ENCODE measurements at places on chromosomes 7 and 10.

DNA sequence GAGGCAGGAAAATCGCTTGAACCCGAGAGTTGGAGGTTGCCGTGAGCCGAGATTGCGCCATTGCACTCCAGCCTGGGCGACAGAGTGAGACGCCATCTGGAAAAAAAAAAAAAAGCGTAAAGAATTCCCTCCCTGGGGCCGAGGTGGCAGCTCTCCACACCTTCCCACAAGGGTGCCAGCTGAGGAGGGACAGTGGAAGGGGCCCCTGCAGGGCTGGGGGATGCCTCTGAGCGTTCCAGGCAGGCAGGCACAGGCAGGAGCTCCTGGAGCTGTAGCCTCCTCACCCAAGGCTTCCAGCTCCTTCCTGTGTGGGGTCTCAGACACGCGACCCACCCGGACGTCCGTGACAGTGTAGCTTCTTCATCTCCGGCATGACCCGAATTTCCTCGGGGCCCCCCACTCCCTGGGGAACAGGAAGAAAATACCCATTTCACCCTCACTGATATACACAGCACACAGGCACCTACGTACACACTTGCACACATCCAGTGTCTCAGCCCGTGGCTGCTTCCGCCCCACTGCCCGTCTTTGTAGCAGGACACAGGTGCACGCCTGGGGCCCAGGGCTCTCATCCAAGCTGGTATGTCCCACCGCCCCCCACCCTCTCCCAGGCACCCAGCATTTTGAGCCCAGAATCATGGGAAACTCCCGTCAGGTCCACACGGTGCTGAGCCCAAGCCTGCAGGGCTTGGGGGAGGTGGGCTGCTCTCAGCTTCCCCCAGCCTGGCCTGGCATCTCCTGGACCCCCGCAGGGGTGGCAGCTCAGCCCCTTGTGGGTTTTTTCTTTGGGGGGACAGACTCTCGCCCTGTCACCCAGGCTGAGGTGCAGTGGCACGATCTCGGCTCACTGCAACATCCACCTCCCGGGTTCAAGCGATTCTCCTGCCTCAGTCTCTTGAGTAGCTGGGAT lies 25.7 kb downstream of the GRIFIN start:
- DNase-seq, result no peak

DNA sequence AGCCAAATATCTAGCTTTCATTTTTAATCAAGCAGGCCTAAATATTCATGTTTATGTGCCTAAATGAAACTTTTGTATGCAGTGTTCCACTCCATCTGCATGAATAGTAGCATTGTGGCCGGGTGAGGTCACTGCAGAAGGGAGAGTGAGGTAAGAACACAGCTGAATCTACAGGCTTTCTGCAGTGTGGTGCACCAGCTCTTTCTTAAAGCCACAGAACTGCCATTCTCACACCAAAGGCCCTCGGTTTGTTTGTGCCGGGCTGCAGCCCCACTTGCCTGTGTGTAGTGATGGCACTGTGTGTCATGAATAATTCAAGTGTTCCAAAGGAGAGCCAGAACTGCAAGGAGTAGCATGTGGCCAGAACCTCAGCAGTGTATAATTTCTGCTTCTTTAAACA lies 204.1 kb downstream of the TRIL start:
- DNase-seq, result peak; percentile 47

GRCh38 chr10:50234486-50234885 lies 16.8 kb downstream of the ASAH2 start:
- DNase-seq, result no peak

GRCh38 chr10:80271416-80271815 lies 18.0 kb downstream of the MAT1A start:
- DNase-seq, result no peak

DNA sequence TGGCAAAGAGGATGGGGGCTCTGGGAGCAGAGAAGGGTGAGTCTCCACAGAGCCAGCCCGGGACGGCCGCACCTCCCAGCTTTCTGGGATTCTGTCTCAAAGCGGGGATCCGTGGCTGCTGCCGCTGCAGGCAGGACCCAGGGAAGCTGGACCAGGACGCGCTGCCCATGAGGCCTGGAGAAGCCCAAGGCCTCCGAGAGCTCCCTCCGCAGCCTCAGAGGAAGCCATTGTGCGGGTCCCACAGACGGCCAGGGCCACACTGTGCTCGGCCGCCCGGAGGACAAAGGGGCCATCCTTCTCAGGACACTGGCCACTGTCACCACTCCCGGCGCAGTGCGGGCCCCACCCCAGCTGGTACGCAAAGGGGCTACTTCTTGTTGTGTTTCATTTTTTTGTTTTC lies 79.3 kb upstream of the PDGFA start:
- DNase-seq, result no peak

DNA sequence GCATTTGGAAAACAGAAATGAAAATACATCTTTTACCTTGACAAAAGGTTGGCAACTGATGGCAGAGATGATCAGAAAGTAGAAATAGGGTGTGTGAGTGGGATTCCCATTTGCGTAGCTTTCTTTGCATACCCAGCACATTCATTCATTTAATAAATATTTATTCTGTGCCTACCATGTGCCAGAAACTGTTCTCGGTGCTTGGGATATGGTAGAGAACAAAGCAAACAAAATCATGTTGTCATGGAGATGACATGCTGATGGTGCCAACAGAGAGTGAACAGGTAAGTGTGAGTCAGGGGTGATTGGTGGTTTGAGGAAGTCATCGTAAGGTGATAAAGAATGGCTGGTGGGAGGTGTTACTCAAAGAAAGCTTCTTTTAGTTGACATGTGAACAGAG lies 45.4 kb downstream of the CACNB2 start:
- no peak for DNase-seq

DNA sequence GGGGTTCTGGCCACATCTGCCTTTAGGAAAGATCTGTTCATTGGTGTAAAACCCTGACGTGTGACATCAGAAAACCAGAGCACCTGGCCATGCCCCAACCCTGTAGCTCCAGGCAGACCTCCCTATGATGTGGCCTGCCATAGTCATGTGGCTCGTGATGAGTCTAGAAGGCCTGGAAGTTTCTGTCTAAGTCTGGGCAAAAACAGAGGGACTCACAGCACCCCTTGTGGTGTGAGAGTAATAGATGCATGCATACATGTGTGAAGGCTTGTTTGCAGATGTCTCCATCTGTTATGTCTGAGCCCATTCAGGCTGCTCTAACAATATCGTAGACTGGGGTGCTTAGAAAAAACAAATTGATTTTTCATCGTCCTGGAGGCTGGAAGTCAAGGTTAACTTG lies 309.3 kb downstream of the PAXIP1 start:
- no peak for DNase-seq

DNA sequence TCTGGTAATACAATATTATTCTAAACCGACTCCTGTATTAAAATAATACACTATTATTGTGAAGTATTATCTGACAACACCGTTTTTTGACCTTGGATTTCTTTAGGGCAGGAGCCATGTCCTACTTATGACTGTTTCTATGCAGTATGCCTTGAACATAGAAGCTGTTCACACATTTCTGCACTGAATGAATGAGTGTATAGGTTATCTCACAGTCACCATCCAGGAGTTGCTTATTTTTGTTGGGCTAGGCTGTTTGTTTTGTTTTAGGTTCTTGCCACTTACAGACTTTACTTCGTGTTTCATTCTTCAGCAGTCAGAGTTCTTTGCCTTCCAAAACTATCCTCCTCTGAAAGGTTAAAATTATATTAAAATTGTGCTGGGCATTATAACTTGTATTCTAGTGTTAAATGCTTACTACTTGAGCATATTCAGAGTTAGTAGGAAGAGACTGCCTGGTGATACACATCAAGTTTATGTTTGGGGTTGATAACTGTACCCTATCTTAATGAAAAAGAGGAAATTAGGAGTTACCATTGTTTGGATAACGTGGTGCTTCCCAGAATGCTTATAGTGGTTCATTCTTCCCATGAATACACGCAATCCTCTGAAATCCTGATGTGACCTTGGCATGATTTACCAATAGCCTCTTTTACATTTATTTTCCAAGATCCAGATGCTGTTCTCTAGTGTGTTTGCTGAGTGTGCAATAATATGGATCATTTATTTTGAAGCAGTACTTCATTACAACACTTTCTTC lies 1.7 kb downstream of the RALA start:
- no peak for DNase-seq

DNA sequence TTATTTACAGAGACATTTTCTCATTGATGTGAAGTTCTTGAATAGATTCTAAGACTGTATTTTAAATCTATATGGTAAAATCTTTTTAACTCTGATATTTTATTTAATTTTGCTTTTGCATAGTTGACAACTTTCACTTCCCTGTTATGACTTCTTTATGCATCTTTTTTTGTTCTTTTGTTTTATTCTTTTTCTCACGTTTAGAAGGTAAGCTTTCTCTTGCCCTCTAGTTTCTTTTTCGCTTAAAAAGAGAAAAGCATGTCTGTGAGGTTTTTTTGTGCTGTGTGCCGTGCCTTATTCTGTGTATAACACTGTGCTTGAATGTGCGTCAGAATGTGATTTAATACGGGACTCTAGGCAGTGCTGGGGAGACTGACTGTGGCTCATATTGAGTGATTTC lies 74.7 kb downstream of the AP3M1 start:
- DNase-seq, result no peak

- DNase-seq, result no peak
Observed at GRCh38 chr7:44277851-44278250, 47.5 kb downstream of the CAMK2B start.

- DNase-seq, result no peak
Observed at GRCh38 chr7:22452142-22452959, 47.6 kb downstream of the STEAP1B start.

- no peak for DNase-seq
Observed at GRCh38 chr10:73803680-73804286, 7.6 kb downstream of the NDST2 start.

- no peak for DNase-seq
Observed at GRCh38 chr7:112566442-112567324, 85.9 kb downstream of the LSMEM1 start.

- DNase-seq, result no peak
Observed at GRCh38 chr10:19518632-19519031, 297.6 kb upstream of the PLXDC2 start.

DNA sequence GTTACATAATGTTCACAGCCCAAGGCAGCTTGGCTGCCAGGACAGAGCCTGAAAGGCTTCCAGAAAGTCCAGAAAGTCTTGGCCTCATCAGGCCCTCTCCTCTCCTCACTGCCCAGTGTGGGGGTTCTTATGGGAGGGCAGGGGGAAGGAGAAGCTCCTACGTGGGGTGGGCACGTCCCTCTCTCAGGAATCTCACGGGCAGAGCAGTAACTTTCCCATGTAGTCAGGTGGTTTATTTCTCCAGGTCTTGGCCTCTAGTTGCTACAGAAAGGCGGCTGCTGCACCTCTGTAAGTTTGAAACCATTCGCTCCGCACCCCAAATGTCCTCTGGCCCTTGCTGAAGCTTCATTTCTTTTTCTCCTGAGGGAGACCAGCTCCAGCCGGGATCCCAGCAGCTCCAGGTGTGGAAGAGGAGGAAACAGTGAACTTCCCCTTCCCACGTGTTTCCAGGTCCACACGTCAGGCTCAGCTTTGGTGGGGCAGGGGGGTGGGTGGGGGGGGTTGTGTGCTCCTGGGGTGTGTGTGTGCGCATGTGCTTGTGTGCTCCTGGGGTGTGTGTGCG lies 320.3 kb downstream of the WDR37 start:
- no peak for DNase-seq

DNA sequence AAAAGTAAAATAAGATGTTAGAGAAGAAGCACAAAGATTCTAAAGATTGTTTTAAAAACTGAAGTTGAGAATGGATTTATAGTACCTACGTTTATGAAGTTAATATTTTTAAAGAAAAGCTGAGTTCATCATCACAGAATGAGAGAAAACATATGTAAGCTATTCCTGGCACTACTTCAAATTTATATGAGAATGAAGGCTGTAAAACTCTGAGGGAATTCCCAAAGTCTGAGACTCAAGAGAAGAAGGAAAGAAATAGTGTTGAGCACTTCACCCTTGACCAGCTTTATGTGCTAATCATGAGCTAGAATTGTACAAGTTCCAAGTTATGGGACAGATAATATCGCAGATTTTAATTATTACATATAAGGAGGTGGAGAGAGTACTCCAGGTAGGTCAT lies 323.7 kb upstream of the GNAI1 start:
- DNase-seq, result no peak

DNA sequence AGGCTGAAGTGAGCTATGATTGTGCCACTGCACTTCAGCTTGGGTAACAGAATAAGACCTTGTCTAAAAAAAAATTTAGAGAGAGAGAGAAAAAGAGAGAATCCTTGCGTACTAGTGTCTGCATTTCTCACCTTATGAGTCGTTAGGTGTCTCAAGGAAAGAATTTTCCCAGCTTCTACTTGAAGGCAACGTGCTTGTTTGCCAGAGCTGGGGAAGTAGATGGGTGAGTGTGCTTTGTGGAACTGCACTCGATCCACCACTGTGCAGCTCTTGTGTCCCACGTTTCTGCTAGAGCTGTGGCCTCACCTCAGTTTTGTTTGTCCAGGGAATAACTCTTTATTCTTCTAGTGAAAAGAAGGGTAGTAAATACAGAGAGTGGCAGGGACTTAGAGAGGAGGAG lies 38.9 kb downstream of the HDAC9 start:
- DNase-seq, result no peak

DNA sequence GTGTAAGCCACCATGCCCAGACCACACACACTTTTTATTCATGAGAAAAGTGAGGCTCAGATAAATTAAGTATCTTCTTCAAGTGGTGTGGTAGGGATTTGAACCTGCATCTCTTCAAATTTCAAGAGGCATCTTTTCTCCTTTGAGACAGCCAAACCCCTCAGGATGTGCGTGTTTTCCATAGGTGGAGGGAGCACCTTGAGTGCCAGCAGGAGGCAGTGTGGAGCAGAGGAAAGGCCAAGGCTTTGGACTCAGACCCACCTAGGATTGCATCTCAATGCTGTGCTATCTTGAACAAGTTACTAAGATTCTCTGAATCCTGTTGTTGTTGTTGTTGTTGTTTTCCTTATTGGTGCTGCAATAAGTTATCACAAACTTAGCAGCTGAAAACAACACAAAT lies 40.2 kb upstream of the MYL10 start:
- no peak for DNase-seq

GRCh38 chr10:88974446-88975376 lies 15.9 kb upstream of the FAS start:
- DNase-seq, result no peak

GRCh38 chr7:25805027-25805687 lies 346.8 kb upstream of the NFE2L3 start:
- no peak for DNase-seq

GRCh38 chr7:129227646-129228578 lies 3.1 kb downstream of the AHCYL2 start:
- DNase-seq, result no peak

GRCh38 chr10:11317936-11318670 lies 293.3 kb downstream of the USP6NL start:
- DNase-seq, result no peak

DNA sequence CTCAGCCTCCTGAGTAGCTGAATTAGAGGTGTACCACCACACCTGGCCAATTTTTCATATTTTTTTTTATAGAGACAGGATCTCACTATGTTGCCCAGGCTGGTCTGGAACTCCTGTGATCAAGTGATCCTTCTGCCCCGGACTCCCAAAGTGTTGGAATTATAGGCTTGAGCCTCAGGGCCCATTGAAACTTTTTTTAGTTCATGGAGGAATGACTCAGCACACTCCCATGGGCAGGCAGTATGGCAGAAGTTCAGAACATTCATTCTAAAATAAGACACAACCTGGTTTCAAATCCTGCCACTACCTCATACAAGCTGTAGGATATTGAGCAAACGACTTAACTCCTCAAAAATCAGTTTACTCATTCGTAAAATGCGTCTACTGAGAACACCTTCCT lies 320.4 kb upstream of the SP8 start:
- no peak for DNase-seq

Measured in C1 segment of cervical spinal cord (tissue), 14 donors.